ENCODE measurements at places on chromosomes 12 and 14.

DNA sequence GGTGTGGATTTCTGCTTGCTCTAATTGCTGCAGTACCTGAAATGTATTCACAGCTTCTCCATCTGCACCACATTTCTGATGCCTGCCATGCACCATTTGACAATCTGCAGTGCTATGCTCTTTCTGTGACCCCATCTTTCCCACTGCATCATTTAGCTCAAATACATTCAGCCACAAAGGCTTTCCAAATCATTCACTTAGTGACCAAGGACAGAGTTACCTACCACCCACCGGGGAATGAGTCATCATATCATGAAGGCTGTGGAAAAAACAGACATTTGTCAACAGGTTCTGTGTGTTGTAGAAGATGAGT is 465.5 kb upstream of the ATP2B1 start:
- no peak for DNase-seq

DNA sequence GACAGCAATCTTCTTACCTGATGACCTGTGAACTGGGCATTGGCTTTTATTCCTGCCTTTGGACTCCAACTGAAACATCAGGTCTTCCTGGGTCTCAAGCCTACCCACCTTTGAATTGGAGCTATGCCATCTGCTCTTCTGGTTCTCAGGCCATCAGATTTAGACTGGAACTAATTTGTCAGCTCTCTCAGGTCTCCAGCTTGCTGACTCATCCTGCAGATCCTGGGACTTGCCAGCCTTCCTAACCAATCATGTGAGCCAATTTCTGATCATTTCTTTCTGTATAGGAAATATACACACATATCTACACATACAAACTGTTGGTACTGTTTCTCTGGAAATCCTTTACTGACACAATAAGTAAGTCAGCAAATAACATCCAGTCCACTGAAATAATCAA is 65.3 kb upstream of the TSPAN8 start:
- no peak for DNase-seq

- no peak for DNase-seq
Measured at GRCh38 chr14:57389646-57390036, 745 bp upstream of the NAA30 start.

- no peak for DNase-seq
Measured at GRCh38 chr14:100903672-100904185, at the start of gene RTL1. Gene RTL1 (minus strand): TSS chr14:100903722. CDS start chr14:100884788, 18,934 bp downstream.

GRCh38 chr12:30610718-30611117 is 85.0 kb downstream of the IPO8 start:
- DNase-seq: no peak

DNA sequence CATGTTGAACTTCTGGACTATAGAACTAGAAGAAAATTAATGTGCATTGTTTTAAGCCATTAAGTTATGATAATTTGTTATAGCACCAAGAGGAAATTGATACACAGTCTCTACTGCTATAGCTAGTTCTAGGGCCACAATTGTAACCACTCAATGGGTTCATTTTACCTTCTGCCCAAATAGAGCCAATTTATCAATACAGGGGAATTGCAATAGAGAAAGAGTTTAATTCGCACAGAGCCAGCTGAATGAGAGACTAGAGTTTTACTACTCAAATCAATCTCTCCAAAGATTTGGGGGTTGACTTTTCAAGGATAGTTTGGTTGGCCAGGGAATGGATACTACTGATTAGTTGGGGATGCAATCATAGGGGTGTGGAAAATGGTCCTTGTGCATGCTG is 31.9 kb upstream of the BICDL1 start:
- no peak for DNase-seq

- DNase-seq: no peak
Measured at GRCh38 chr14:101843665-101844064, 82.2 kb downstream of the PPP2R5C start.

GRCh38 chr12:115758877-115759620 is 518.4 kb downstream of the MED13L start:
- no peak for DNase-seq

- no peak for DNase-seq
Measured at GRCh38 chr12:75558287-75558686, 46.9 kb upstream of the KRR1 start.

DNA sequence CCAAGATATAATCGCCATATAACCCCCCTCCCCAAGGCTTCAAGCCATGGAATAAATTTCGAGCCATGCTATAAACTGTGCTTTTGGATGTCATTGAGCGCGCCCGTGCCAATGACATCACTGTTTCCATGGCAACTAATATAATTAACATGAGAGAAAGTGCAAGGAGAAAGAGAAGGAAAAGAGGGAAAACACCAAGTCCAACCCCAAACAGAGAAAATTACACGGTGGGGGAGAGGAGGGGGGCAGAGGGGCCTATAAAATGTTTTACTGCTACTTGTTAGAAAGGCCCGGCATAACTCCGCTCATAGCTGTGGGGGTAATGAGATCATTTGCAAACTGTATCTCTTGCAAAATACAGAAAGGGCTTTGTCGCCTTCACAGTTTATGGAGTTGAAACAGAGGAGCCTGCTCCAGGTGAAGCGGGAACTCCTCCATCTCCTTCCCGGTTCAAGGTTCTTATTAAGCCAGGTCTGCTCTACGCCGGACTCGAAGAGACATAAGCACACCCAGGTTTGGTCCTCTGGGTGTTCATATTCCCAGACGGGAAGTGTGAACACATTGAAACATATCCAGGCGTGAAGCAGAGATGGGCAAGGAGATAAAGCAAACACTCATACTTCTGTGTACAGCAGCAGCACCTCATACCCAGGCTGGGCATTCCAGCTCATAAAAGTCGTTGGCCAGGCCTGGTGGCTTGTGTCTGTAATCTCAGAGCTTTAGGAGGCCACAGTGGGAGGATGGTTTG is 99.1 kb upstream of the MAP1LC3B2 start:
- DNase-seq: no peak

- DNase-seq: no peak
Measured at GRCh38 chr12:47891356-47891755, 13.4 kb downstream of the VDR start.

DNA sequence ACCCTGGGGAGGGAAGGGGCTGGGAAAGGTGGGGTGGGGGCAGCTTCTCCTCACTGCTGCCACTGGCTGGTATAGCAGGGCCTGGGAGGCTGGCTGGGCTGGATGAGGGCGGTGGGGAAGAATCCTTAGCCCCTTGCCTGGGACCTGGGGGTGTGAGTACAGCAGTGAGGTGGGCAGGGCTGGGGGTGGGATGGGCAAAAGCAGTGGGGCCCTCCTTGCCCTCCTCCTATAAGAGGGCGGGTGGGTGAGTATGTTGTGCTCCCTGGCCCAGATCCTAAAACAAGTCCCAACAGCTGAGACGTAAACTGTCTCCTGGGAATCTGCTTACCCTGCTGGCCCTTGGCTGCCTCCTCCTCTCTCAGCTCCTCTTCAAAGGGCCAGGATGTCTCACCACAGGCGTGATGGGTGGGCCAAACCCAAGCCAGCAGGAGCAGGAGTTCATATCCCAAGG is 2.2 kb downstream of the NCKAP5L start:
- no peak for DNase-seq

DNA sequence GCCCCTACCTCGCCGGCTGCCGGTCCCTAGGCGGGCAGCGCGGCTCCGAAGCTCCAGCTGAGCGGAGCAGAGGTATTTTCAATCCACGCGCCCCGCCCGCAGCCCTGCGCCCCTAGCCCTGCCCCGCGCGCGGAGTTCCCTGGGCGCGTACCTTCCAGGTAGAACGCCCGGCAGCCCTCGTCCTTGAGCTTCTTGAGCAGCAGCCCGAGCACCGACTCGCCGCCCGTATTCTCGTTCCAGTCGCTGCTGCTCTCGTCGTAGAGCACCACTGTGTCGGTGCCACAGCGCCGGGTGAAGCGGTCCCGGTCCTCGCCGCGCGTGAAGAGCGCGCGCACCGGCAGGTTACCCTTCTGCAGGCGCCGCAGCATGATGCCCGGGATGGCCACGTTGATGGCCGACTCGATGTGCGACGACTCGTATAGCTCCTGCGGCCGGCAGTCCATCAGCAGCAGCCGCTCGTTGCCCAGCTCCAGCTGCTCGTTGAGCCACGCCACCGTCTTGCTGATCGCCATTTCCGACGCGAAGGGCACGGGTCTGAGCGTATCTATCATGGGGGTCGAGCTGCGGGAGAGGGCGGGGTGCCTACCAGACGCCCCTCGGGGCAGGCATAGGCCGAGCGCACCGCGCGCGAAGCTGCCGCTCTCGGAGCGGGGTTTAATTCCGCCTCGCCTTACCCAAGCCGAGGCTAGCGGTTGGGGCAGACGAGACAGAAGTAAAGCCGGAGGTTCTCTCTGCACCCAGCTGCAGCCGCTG is 636 bp downstream of the DUSP6 start:
- peak; percentile 27 for DNase-seq

GRCh38 chr12:20305470-20305869 is 62.9 kb upstream of the PDE3A start:
- no peak for DNase-seq

- no peak for DNase-seq
Measured at GRCh38 chr12:108307006-108307405, 32.1 kb downstream of the CMKLR1 start.

- DNase-seq: no peak
Measured at GRCh38 chr14:65159281-65160062, 57.2 kb upstream of the MAX start.

- no peak for DNase-seq
Measured at GRCh38 chr12:107503887-107504885, 181.4 kb upstream of the PWP1 start.

GRCh38 chr14:71725922-71726579 is 206.2 kb upstream of the RGS6 start:
- no peak for DNase-seq

DNA sequence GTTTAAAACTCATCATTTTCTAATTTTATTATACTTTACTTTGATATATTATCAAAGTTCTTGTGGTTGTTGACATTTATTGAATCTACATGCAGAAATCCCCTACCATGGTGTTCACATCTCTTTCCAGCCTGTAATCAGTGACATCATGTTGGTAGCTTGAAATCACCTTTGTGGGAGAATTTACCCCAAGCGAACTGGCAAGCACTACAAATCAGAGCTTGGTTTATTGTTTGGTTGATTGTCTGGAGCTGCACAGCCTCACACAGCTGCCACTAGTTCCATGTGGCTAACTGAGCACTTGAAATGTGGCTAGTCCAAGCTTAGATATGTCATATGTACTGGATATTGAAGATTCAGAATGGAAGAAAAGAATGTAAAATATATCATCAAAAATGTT is 15.4 kb upstream of the KRT5 start:
- no peak for DNase-seq

- DNase-seq: no peak
Measured at GRCh38 chr12:119182701-119183493, 4.2 kb downstream of the HSPB8 start.

GRCh38 chr14:22280497-22281316 is 308.3 kb downstream of the DAD1 start:
- no peak for DNase-seq

DNA sequence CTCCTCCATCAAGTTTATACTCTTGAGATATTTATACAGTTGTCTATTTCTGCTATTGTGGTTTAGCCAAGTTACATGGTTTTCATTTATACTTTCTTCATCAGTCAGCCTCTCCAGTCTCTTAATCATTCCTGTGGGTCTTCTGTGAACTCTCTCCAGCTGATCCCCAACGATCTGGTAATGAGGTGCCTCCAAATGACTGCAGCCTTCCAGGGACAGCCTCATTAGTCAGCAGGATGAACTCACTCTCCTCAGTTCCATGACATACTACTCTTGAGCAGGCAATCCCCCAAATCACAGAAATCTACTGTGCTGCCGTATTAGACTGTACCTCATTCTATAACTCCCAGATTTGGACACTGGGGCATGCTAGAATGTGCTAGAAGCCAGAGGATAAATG is 15.3 kb downstream of the AREL1 start:
- no peak for DNase-seq

DNA sequence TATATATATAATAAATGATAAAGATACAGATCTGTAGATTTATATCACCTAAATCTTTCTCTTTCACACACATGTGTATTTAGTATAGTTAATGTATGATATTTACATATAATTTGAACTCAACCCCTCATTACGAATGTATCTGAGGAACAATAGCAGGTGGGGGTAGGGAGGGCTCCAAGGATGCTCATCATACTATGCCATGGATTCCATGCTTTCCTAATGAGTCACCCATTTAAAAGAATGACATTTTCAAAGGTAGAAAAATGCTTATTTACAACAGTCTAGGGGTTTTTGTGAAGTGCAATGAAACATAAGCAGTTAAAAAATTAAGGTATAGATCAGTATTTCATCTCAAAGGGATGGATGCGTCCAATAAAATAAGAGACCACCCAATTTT is 181.6 kb downstream of the SOX5 start:
- no peak for DNase-seq

- DNase-seq: no peak
Measured at GRCh38 chr14:24662753-24663152, 28.8 kb upstream of the GZMB start.

DNA sequence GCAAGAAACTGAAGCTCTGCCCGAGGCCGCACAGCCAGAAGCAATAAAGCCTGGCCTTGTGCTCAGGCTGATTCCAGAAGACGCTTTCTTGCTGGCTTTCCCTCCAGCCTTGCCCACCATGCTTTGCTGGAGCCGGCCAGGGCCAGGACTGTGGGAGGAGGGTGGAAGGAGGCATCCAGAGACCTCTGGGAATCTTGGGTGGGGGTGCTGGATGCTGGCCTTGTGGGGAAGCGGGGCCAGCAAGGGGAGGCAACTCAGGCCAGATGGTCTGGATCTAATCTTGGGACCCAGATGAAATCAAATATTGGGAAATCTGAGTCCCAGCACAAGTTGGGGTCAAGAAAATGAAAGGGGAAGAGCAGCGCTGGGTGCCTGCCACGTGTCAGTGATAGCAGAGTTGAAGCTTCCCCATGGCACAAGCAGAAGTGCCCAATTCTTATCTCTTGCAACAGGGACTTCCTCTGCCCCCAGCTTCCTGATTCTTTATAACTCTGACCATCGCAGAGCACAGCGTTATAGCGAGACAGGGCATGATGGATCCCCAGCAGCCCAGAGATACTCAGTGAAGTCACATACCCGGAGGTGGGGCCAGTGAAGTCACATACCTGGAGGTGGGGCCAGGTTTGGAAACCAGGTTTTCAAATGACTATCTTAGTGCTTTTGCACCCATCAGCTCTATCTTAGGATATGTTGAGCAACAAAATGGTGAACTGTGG is 6.4 kb upstream of the RABGGTA start:
- no peak for DNase-seq

DNA sequence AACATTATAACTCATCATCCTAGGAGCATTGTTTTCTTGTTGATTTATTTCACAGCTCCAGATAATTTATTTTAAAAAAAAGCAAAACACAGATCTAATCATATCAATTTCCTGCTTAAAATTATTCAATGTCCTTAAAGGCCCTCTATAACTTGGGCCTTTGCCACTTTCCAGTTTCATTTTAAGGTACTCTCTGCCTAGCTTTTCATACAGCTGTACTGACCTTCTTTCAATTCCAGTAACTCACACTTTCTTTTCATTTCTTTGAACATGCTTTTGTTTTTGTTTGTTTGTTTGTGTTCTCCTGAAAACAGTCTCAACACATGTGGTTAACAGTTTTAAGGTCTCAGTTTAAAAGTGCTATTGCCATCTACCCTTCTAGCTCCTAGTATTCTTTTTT is 281.9 kb downstream of the ACSS3 start:
- no peak for DNase-seq

Measured in NCI-H1105 (cell line).